ENCODE measurements at places on chromosomes 4 and X.

DNA sequence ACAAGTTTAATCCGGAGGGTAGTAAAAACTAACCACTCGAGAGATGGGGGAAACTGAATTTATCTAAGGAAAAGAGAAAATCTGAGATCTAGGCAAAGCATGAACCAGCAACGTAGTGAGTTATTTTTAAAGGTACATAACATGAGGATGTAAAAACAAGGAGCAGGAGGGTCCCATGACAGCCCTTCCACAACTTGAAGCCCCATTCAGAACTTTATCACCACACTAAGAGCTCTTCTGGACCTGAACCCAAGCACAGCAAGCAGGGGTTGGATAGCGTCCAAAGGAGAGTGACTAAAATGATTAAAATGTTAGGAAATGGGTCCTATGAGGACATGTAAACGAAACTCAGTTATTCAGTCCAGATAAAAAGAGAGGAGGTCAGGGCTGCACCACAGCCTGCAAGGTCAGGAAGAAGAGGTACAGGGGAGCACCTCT, 16.2 kb downstream of the SH3RF1 start:
- DNase-seq, result no peak

- DNase-seq, result peak; percentile 19
These were observed 677 bp upstream of the CYP4V2 start for GRCh38 chr4:186190581-186191199.

GRCh38 chr4:86508436-86508835, 85.7 kb upstream of the PTPN13 start:
- no peak for DNase-seq

DNA sequence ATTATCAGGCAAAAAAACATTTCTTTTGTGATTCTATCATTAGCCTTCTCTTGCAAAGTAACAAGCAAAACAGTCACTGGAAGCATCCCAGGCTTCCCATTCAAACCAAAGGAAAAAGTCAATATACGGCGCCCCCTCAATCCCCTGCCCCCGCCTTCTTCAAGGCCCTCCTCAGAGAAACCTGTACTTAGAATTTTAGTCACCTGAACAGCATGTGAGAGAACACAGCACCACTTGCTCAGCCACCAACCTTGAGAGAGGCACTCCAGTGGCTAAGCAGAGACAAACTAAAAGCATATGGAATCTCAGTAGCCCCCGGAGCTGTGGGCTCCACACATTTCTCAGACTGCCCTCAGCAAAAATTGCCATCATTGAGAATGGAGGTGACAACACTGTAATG, 25.2 kb downstream of the LEF1 start:
- no peak for DNase-seq

GRCh38 chr4:68176500-68176899, 46.8 kb upstream of the TMPRSS11F start:
- no peak for DNase-seq

DNA sequence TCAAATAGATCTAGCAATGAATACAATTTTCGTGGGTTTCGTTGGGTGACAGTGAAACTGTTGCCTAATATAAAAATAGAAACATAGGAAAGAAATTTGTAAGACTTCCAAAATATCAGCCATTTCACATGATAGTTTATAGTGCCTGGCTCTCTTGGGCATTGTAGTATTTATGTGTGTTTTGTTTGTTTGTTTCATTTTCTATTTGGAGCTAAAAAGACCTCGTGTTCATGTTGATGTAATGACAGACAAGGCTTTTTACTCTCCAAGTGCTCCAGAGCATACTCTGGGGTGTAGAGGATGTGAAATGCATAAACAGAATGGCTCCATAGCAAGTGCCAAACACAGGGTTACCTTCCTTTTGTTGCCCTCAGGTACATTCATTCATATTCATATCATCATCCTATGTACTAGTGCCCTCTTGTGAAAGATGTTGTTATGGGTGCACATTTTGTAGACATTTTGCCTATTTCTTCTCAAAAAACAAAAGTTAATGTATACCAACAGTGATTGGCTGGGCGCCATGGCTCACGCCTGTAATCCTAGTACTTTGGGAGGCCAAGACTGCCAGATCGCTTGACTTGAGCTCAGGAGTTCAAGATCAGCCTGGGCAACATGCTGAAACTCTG, 100.7 kb upstream of the AMOT start:
- DNase-seq, result no peak

GRCh38 chrX:133815496-133815895, 169.9 kb downstream of the GPC3 start:
- no peak for DNase-seq

DNA sequence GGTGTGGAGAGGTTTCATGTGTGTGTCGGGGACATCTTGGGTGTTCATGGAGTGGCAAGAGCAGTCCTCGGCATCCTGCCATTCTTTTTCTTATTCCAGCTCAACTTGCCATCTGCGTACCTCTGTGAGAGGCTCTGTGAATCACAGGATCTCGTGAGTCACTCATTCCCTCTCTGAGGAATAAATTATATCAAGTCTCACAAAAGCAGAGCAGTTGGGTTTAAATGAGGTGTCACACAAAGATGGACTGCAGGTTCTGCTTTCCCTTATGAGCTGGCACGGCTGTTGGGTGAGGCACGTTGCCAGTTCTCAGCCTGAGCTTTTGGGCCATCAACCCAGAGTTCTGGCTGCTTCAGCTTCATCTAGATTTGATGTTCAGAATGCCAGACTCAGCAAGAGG, 6.8 kb upstream of the OCIAD2 start:
- no peak for DNase-seq

DNA sequence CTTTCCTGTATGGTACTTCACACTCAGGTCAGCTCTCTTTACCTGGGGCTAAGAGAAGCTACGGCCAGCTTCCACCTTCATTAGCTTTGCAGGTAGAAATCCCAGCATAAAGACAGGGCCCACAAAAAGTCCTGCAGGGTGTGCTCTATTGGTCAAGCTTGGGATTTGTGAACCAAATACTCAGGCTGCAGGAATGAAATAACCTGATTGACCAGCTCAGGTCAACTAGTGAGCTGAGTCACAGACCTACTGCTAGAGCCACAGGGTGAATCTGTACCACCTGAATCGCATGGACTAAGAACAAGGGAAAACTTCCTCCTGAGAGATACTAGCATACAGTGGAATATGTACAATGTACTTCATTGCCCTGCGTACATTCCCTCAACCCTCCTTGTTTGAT, 172.2 kb downstream of the HHIP start:
- DNase-seq, result no peak

DNA sequence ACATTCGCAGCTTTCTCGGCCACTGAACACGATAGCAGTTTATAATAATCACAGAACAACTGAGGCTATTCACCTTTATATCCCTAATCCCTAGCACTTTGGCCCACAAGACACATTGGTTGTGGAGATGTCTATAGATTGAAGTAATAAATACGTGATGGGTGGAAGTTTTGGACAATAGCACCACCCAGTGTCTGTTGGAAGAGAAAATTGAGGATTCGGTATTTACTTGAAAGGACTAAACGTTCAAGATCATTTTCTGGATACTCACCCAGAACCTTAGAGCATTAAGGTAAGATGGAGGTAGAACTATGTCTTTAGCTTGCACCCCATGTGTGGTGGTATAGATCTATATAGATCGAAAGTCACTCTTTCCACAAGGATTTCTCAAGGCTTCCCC, 787 bp upstream of the TMSB15A start:
- DNase-seq, result no peak

DNA sequence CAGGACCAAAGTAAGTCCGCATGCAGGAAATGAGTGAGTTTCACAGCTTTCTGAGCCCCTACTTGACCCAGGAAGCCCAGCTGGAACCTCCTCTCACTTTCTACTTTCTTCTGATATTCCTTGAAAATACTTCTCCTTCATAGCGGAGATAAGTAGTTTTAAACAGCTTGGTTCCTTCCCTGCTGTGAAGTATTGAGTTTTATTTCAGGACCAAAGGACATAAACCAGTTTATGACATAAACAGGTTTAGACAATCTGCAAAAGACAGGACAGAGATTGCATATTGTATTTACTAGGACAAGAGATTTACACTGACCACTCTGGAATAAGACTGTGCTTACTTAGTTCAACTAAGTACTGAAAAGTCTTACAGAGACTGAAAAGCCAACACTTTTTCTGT, 54.8 kb downstream of the PAGE2 start:
- DNase-seq, result no peak

DNA sequence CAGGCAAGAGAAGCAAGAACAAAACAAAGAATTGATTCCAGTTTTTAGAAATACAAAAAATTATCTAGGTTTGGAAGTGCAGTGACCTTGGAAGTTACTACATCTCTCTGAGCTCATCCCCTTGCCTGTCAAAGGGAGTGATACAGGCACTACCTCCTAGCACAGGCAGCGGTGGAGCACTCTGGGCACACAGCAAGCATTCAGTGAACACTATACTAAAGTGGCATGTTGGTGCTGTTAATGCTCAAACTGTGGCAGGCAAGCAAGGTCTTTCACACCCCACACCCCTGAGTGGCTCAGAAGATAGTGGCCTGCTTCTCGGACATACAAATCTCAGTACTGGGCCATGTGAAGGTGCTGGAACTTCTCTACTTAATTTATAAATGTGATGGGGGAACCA, 51.2 kb downstream of the DRD5 start:
- DNase-seq, result no peak

- DNase-seq, result no peak
These were observed 66.5 kb downstream of the CHRNA9 start for GRCh38 chr4:40401631-40402030.

- DNase-seq, result no peak
These were observed 108.6 kb downstream of the TNIP2 start for GRCh38 chr4:2647403-2648158.

- no peak for DNase-seq
These were observed 71.7 kb upstream of the HGFAC start for GRCh38 chr4:3369781-3370674.

DNA sequence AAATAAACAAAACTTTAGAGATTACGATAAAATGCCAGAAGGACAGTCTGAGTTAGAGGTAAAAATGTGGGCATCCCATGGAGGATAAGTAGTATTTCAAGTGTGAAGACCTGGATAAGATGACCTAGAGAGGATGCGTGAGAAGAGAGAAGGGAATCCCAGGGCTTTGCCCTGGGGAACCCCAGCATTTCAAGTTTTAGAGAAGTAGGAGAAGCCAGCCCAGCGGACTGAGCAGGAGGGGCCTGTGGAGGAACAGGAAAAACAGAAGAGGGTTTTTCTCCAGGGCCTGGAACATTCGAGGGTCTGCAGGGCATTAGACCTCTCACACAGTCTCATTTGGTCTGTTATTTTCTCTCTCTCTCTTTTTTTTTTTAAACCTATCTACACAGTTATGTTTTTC, 2.9 kb upstream of the CFP start:
- no peak for DNase-seq

- DNase-seq, result no peak
These were observed 27.2 kb downstream of the EPGN start for GRCh38 chr4:74335341-74336021.

GRCh38 chrX:12162420-12162819, 24.1 kb downstream of the FRMPD4 start:
- DNase-seq, result no peak

- no peak for DNase-seq
These were observed 66.9 kb downstream of the ANXA3 start for GRCh38 chr4:78618436-78618835.

GRCh38 chrX:66684196-66684595, 45.3 kb upstream of the EDA2R start:
- DNase-seq, result no peak

GRCh38 chrX:34381241-34381640, 249.1 kb upstream of the FAM47A start:
- no peak for DNase-seq

DNA sequence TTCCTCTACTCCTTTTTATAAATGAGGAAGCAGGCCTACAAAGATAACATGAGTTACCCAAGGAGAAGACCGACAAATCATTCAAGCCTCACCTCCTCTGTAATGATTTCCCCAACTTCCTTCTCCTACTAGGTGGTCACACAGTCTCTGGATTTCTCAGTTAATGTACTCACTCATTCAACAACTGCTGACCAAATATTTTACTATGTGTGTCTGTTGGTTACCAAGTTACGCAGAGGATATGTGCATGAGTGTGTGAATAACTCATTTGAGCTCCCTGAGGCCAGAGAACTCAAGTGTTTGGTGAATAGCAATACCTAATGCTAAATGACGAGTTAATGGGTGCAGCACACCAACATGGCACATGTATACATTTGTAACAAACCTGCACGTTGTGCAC, 10.4 kb downstream of the CASK start:
- DNase-seq, result no peak

DNA sequence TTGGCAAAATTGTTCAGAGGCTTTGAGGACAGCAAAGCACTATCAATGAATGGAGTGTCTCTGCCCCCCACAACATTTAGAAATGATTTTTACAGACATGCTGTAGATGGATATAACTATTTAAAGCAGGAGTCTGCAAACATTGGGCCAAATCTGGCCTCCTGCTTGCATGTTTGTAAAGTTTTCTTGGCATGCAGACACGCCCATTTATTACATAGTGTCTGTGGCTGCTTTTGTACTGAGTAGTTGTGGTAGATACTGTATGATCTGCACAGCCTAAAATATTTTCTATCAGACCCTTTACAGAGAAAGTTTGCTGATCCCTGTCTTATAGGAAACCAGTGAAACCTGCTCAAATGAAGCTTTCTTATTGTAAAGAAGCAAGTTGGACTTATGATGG, 45.5 kb upstream of the PHEX start:
- no peak for DNase-seq

DNA sequence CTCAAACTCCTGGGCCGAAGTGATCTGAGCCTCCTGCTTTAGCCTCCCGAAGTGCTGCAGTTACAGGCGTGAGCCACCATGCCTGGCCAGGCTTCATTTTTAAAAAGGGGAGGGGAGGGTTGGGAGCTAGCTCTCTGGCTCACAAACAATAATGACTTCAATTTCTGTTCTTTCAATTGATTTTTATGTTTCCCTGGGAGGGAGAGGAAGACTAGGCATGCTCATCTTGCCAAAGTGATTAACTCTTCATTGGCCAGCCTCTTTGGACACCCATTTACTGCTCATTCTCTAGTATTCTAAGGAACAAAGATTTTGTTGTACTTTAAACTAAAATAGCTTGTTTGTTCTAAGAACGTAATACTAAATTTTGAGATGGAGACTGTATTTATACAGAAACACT, 43.4 kb upstream of the TRIM2 start:
- DNase-seq, result no peak

- DNase-seq, result no peak
These were observed 344.0 kb upstream of the NWD2 start for GRCh38 chr4:36900446-36900987.

Measured in stimulated activated CD8-positive, alpha-beta memory T cell treated with anti-CD3 and anti-CD28 coated beads, Interleukin-7, amount 100 ng/mL, for 24 hours (primary cell).